ENCODE measurements at places on chromosomes 6 and 20.

GRCh38 chr6:113077794-113078193 lies 730.7 kb downstream of the RFPL4B start:
- DNase-seq = no peak

GRCh38 chr20:42435230-42435629 lies 754.5 kb downstream of the PTPRT start:
- DNase-seq = no peak

DNA sequence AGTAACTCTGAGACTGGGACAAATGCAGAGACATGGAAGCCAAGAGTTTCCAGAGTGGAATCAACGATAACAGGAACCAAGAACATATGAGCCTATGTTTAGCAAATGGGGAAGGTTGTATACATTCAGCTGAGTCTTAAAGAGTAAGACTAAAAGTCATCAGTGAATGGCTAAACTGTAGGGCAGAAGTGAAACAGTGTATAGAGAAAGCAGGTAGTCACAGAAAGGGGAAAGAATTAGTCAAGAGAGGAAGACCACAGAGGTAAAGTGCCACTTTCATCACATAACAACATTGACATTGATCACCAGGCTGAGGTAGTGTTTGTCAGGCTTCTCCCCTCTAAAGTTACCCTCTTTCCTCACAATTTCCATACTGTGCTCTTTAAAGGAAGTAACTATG lies 306.5 kb upstream of the SPTLC3 start:
- no peak for DNase-seq

- peak; percentile 38 for DNase-seq
These were observed 913 bp downstream of the BTN2A2 start for GRCh38 chr6:26383624-26384417.

- DNase-seq = no peak
These were observed 318.0 kb downstream of the BMP2 start for GRCh38 chr20:7085467-7085866.

GRCh38 chr6:18362058-18362561 lies 25.0 kb upstream of the RNF144B start:
- DNase-seq = no peak

DNA sequence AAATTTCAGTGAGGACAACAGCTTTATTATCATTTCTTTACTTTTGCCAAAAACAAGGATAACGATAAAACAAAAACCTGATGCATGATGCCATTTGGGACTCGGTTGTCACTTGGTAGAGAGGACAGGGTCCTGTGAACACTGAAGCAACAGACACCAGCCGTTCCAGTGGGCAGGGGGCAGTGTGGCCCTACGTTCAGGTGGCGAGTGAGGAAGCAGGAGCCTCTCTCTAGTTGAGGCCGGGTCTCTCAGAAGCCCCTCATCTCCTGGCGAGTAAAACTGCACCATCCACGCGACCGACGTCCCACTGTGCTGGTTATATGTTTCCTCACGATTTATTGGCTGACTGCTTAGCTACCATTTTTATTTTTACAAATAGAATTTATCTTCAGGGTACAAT lies 231.6 kb downstream of the THBS2 start:
- no peak for DNase-seq

DNA sequence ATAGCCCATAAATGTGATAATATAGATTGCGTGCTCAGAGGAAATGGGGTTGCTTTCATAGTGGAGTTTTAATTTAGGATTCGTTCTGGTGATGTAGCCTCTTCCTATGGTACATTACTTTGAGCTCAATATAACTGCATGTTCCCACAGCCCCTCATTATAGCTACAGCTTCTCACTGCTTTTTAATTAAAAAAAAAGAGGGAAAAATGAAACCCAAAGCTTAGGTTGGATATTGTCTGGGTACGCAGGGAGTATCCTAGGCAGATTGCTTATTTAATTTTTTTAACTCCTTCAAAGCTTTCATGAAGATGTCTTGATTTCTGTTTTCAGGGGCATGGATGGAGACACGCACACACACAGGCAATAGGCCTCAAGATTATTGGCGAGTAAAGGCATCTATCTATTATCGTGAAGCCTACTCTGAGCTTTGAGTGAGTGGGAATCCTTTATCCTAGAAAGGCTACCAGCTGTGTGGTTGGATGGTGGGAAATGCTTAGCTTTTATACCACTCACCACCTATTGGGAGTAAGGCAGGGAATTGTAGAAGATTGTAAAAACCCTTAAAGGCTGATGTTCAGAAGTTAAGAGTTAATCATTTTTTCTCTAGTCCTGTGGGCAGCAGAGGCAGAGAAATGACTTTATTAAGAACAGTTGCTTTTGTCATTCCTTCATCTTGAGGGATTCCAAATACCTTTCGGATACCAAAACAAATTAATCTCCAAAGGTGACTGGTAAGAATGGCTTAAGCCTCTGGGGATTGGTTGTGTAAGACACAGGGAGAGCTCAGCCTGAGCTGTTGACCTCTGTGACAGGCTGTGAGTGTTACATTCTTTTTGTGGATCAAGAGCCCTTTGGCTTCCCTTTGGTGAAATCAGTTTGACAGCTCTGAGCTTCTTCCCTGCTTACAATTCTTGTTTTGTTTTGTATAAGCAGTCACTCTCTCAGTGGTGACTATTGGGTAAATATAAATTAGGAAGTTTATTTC lies 33.4 kb downstream of the CTNNBL1 start:
- DNase-seq = no peak

GRCh38 chr6:6784514-6785162 lies 196.1 kb downstream of the LY86 start:
- no peak for DNase-seq

GRCh38 chr20:56483970-56484369 lies 15.5 kb downstream of the RTF2 start:
- DNase-seq = no peak

GRCh38 chr6:44531442-44532015 lies 144.0 kb downstream of the CDC5L start:
- no peak for DNase-seq

DNA sequence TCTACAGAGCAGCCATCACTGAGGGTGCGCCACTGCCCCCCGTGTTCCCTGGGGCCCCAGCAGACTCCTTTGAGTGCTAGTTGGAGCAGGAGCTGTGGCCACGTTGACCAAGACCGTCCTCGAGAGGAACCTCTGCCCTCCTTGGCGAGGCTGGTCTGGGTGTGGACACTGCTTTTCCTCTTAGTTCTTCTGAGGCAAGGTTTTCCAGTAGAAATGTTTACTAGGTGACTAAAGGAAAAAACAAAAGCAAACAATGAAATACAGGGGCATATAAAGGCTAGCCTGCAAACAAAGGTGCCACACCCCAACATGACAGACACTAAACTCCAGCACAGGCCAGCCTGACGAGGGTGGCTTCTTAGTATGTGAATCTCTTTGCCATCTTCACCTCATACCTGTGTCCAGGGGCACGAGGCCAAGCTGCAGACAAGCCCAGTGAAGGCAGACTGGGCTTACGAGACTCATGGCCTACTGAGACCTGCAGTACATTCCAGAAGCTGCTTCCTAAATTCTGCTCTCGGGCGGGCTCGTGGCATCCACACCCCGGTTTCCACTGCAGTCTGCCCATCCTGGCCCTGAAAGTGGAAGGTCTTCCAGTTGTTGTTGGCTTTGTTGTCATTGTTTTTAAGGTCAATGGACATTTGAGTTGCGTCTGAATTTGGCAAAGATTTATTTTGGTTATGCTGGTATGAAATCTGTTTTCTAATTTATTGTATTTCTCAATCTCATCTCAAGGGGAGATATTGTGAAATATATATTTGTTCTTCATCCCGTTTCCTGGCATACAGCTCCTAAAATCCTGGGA lies 39.2 kb downstream of the FAM50B start:
- DNase-seq = no peak

- no peak for DNase-seq
These were observed 18.1 kb upstream of the NOL4L start for GRCh38 chr20:32603046-32603726.

DNA sequence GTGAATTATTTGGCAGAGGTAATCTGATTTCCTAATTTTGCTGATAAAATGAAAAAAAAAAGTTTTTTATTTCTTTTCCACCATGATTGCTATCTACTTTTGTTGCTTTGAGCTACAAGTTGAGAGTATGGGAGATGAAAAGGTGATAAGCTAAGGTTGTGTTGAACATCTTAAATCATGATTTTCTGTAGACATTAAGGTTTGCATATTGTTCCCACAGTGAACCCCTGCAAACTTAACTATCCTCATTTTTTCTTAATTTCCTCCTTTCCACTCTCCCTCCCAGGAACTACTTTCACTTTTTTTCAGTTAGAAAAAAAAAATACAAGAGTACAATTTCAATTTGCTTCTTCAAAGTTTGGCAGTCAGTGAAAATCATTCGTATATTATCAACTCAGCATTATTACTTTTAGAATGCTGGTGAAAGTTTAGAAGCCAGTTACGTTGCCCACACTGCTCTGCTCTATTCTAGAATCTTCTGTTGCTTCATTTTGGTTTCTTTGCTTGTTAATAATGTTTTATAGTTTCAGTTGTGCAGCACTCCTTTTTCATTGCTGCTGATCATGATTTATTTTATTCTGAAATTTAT lies 673.8 kb upstream of the CITED2 start:
- DNase-seq = no peak

DNA sequence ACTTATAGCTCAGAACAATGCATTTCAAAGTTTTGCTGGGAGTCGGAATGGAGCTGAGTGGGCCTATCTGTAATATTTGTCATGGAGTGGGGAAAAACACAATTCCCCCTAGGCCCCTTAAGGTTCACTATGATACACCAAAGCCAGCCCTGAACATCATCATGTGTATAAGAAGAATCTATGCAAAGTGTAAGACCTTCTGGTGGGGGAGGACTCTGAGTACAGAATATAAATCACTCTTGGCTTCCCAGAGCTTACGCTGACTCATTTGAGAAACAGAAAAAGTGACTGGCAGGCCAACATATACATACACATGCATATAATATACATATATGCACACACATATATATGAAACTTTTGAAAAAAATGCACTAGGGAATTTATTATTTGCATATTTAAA lies 54.1 kb upstream of the UBR2 start:
- no peak for DNase-seq

DNA sequence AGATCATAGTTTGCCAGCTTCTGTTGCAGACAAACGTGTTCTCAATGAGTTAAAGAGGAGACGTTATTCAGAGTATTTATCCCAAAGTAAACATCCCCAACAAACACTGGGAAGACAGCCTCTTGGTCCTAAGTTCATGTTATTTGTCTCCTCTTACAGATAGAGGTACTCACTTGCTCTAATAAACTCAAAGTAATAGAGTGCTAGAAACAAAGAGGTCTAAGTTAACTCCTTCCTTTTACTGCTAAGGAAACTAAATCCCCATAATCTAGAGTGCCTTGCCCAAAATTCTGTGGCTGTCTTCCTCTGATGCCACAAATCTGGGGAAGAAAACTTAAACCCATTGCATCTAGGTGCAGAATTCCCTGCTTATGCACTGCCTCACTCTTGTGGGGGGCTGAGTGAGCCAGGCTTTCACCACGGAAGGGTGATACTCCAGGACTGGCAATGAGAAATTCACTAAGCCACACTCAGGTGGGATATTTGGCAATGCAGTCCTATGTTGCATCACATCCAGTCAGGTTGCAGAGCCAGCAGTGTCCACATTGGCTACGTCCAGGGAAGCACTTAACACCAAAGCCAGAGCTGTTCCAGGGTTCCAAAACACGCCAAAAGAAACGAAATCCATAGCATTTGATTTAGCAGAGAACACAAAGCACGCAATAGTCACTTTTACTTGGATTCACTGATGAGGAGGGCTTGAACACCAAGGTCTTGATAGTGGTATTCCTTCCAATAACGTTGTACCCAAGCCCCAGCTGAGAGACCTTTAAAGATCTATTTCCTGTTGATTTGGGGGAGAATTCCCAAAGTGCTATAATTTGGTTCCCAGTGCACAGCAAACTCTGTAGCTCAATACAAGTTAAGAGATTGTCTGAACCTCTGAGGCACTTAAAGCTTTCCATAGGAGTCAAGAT lies 81.0 kb upstream of the FOXQ1 start:
- no peak for DNase-seq

DNA sequence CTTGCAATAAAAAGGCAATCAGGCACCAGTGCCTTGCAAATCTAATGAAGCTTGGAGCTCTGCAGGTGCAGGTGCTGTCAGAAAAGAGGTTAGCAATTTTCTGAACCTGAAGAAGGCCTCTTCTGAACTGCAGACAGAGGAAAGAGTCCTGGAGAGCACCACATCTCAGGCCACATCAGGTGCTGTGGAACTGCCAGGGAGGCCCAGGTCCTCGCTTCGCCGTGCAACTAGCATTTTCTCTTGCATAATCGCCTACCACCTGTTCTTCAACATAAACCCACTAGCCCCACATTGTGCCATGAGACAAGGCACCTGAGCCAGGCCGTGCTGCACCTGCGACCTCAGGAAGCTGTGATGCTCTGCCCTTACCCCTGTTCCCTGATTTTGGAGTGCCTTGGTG lies 187.6 kb downstream of the DTNBP1 start:
- DNase-seq = no peak

GRCh38 chr6:66321017-66321416 lies 614.0 kb upstream of the EYS start:
- no peak for DNase-seq

GRCh38 chr6:82361631-82362030 lies 2.0 kb upstream of the TPBG start:
- no peak for DNase-seq

DNA sequence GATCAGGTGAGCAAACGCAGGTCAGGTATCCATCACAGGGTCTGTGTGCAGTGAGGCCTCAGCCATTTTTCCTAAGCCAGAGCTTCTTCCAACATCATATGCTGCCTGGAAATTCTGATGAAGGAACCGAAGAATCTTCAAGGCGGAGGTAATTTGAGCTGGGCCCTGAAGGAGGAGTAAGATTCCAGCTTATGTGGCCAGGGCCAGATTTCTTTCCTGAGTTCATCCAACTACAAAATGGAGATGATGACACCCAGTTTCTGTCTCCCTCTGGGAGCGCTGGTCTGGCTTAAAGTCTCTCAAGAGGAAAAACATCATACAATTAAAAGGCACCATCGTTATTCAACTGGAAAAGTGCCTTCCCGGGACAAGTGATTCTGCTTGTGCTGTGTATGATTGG lies 6.9 kb upstream of the MANBAL start:
- DNase-seq = no peak

DNA sequence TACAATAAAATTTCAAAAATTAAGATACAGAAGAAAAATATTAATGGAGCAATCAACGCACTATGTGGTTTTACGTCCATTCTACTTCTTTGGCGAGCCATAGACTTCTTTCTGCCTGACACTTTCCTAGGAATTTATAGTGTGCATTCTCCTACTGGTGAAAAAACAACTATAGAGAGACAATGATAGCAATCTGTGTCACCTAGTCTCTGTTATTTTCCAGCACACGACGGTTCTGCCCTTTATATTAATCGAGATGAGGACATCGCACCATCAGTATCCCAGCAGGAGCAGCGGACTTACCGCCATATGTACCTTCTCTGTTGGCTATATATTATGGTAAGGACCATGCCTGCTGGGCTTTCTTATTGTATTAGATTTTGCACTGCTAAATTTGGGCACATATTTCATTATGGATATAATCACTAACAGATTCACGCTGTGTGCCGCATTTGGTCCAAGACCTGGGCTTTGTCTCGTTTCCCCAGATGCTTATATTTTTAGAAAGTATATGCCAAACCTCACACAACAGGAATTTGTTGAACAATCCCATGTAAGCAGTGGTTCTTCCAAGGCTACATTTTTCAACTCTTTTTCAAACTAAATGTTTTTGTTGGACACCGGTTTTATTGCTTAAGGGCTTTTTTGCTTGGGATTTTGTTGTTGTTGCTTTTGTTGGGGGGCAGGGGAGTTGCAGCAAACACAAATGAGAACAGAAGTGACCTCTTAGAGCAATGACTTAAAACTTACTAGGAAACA lies 166.4 kb downstream of the ADAT2 start:
- DNase-seq = no peak

- no peak for DNase-seq
These were observed 78.5 kb downstream of the PHF3 start for GRCh38 chr6:63714091-63714490.

Data from T-helper 2 cell (primary cell).